Left renal cortex interstitium (tissue), 4 donors: ENCODE measurements at places on chromosomes 12 and 14.
A peak's percentile ranks its signal among the peaks of the same experiment; 100 is the strongest.

DNA sequence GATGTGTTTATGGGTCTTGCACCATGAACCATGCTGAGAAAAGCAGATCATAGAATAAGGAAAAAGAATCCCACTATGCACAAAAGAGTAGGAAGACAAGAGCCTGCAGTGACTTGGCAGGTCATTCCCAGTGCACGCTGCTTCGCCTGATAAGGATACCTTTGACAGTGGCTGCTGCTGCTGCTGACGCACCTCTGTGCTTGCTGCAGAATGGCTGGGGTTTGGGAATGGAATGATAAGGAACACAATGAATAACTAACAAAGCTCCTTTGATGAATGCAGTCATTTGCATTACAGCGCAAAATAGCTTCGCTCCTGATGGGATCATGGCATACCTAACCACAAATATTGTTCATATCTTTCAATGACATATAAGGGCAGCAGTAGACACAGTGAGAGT lies 278.7 kb downstream of the PDZRN4 start:
- DNase-seq: no peak

- no peak for DNase-seq
These were observed 11.5 kb upstream of the NT5DC3 start for GRCh38 chr12:103852498-103852997.

DNA sequence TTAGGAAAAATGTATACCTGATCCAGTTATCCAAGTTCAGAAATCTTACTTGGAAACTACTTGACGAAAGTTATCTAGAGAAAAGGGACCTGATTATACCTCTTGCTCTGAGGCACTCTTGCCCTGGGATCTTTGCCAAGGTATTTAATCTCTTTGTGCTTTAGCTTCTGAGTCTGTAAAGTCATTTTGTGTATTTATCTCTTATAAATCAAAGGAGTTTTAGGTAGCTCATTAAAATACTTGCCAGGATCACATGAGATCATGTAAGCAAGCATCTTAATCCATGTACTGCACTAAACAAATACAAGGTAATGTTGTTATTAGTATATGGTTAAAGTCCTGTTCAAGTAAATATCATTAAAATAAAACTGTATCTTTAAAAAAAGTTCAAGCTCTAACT lies 147.5 kb downstream of the IPO8 start:
- no peak for DNase-seq

DNA sequence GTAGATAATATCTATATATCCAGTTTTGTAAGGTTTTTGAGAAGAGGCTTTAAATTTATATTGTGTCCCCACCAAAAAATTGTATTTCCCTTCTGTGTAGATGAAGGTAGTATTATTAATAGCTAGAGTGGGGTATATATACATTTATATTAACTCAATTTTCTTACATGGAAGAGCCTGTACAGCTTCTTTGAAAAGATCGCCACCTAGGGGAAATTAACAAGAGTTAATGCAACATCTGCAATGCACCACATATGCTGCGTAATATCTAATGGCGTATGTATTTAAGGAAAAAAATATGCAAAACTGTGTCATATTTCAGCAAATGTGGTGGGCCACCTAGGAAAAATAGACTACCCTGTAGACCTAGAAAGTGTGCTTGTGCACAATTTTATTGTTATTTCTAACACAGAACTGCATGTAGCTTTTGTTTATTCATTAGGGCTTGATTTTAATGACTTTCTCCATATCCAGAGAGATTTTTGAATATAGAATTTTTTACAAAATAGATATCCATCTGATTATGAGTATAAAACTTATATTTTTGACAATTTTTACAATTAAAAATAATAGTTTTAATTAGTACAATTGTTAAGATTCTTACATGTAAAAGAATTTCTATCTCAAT lies 14.0 kb downstream of the CCER1 start:
- DNase-seq: no peak

DNA sequence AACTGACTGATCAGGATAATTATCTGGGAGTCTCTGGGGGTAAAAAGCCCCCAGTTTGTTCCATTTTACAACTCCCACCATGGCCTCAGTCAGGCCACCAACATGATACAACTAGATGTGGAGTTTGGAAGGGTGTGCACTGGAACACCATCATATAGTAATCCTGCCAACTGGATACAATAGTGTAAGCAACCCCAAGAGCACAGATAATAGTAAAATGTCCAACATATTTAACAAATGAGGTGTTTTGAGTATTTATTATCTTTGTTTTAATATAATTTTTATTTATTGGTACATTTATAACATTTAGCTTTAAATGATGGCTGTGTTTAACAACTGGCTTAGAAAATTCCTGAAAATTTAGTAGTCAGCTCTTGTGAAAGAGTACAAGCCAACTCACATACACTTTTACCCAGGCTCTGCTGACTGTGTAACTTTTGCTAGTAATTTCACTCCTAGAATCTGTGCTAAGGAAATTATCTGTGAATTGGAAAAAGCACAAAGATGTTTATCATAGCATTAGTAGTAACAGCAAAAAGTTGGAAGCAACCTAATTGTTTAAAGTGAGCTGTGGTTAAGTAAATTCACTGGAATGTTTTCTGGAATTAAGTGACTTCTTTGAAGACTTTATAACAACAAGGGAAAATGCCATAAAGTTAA lies 196.8 kb downstream of the RAD51B start:
- DNase-seq: no peak

DNA sequence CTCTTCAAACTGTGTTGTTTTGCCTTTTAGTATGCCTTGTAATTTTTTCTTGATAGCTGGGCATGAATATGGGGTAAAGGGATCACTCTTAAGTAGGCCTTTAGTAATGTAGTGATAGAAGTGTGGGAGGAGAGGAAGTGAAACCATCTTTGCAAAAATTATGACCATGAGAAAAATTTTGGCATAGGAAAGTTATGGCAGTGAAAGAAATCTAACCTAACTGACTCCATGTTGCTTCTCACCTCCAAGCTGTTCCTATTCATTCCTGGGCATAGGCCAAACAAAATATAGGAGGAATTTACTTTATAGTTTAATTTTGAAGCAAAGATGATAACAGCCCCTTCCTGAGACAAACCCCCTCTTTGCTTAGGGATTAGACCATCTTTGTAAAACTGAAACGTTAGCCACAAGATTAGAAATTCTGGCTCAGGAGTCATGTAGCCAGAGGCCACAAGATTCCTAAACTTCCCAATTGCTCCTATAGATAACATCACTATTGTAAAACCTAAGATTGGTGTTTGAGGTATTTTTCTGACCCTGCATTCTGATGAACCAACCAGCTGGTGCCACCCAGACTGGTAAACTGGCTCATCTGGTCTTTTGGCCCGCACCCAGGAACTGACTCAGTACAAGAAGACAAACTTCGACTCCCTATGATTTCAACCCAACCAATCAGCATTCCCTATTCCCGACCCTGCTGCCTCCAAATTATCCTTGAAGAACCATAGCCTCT lies 45.8 kb downstream of the CRADD start:
- no peak for DNase-seq

- peak; percentile 34 for DNase-seq
These were observed 508.6 kb downstream of the FLRT2 start for GRCh38 chr14:86038387-86039042.
